ENCODE measurements at places on chromosomes 16 and 17. TPM values are rescaled to one million over a fixed set of nuclear protein-coding genes. Genes with fewer than 3 reads are reported as not detected.

Gene CPHXL
- total RNA-seq: not detected

Gene CTF1
- 6.2 TPM for total RNA-seq

Gene TP53TG3B
- total RNA-seq: not detected

Gene TMC6
- 63.2 TPM for total RNA-seq

Gene FZD2
- total RNA-seq: 7.4 TPM

Gene WFIKKN2
- 0.48 TPM for total RNA-seq

Gene NDE1
- total RNA-seq: 32.0 TPM

Gene EFCAB5
- total RNA-seq: 0.42 TPM

Gene PLA2G10
- not detected for total RNA-seq

Gene KRT25
- not detected for total RNA-seq

Gene UNC119
- 17.4 TPM for total RNA-seq

Gene PKMYT1
- total RNA-seq: 1.5 TPM

Gene GGA3
- total RNA-seq: 51.0 TPM

Gene TADA2A
- 23.4 TPM for total RNA-seq

Gene DBF4B
- total RNA-seq: 5.8 TPM

Gene LGALS9B
- total RNA-seq: not detected

Gene RAP1GAP2
- total RNA-seq: 7.7 TPM

Gene KCNH6
- not detected for total RNA-seq

Gene CYGB
- 22.4 TPM for total RNA-seq

Gene NT5C
- 29.6 TPM for total RNA-seq

Gene CORO6
- total RNA-seq: 12.3 TPM

Gene OR2C1
- not detected for total RNA-seq

Gene HCRT
- total RNA-seq: not detected

Gene CACNA1H
- 17.8 TPM for total RNA-seq

Gene SMPD3
- total RNA-seq: 1.1 TPM

Gene CCDC78
- 0.39 TPM for total RNA-seq

Gene NATD1
- 7.2 TPM for total RNA-seq

Data from aorta (tissue), 5 donors.